ENCODE measurements at places on chromosomes 12 and 14. TPM values are rescaled to one million over a fixed set of nuclear protein-coding genes. Genes with fewer than 3 reads are reported as not detected.

DNA sequence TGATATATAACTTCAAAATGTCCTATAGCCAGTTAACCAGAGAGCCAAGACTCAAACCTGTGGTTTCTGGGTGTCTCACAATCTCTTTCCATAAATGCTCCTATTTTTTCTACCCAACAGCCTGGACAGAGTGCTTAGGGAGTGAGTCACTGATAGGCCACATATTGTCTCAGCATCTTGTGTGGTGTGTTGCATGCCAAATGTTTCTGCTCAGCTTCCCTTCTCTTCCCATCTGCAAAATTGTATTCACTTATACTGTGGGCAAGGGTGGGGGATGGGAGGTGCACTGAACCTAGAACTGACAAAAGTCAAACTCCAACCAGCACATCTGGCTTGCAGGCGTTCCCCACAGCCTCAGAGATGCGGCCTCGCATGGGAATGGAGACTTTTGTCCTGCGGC is 123.3 kb downstream of the KCNA5 start:
- H3K27me3 ChIP-seq = peaks cover 5% of the 10 kb centered on the region
- no peaks in the 10 kb centered on the region for H3K36me3 ChIP-seq
- H3K4me1 ChIP-seq = peaks cover 15% of the 10 kb centered on the region

- no peak for DNase-seq
- no peak overlapping the region for H3K27ac ChIP-seq
These were observed 34.3 kb upstream of the METAP2 start for GRCh38 chr12:95439461-95440230.

DNA sequence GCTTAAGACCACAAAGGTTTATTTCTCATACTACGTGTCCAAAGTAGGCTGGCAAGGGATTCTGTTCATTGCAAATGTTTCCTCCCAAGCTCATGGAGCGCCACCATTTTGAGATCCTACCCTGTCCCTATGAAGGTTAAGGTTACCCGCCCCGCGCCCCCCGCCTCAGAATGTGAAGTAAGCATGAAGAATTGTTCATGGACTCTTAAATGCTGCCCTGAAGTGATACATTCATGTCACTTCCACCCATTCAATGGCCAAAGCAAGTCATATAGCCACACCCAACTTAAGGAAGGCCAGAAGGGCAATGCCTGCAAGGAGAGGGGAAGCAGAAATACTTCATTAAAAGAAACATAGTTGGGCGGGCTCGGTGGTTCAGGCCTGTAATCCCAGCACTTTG is 4.2 kb downstream of the TMEM253 start:
- H3K36me3 ChIP-seq = no peaks in the 10 kb centered on the region
- DNase-seq = no peak
- H3K4me1 ChIP-seq = peaks cover 32% of the 10 kb centered on the region
- peak overlapping the region; percentile 97 for H3K27ac ChIP-seq

- no peak overlapping the region for H3K27ac ChIP-seq
- H3K4me3 ChIP-seq = no peak overlapping the region
- peaks cover 22% of the 10 kb centered on the region for H3K4me1 ChIP-seq
- H3K36me3 ChIP-seq = peaks cover 2% of the 10 kb centered on the region
These were observed 41.2 kb downstream of the BEGAIN start for GRCh38 chr14:100546051-100546443.

DNA sequence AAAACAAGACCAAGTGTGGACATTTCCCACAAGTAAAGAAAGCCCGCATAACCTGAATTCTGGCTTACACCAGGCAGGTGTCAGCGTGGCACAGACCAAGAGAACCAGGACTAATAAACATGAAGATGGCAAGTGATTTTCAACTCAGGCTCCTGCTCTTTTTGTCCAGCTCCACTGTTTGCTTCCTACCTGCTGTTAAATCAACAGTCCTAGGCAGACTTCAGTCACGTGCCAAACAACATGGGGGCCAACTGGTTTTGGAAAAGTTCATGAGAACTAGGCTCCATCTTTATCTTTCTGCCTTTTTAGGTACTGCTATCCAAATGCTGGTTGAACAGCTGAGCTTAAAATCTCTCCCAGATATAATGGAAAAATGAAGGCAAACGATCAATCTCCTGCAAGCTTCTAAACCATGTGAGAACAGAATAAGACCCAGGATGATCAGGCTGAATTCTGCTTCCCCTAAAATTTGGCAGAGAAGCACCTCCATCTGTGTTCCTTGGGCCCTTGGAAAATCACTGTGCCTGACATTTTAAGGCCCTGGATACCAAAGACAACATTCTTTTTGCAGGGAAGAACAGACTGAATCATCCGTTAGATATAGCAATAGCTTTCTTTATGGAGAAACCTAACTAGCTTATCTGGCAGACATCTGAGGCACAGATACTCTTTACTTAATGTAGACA is 215.6 kb upstream of the USP15 start:
- H3K36me3 ChIP-seq = no peaks in the 10 kb centered on the region
- no peaks in the 10 kb centered on the region for H3K27me3 ChIP-seq
- no peaks in the 10 kb centered on the region for H3K4me1 ChIP-seq
- peak; percentile 88 for DNase-seq
- H3K27ac ChIP-seq = peak overlapping the region; percentile 25
- H3K4me3 ChIP-seq = no peak overlapping the region

DNA sequence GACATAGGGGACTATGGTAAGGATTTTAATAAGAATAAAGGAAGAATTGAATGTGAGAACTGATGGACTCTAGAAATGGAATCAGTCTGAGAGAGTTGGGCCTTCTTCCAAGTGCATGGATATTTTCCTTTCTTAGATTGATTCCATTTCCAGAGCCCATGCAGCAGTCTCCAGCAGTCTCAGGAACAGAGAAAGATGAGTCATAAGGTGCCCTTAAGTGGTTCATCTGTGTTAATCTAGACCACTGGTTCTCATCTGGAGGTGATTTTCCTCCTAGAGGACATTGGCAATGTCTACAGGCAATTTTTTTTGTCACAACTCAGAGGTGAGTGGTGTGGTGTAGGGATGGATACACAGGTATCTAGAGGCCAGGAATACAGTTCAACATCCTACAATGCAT is 25.9 kb downstream of the TRIM9 start:
- H3K36me3 ChIP-seq = no peaks in the 10 kb centered on the region
- DNase-seq = no peak
- H3K27ac ChIP-seq = no peak overlapping the region
- no peak overlapping the region for H3K4me3 ChIP-seq
- peaks cover 3% of the 10 kb centered on the region for H3K4me1 ChIP-seq
- no peaks in the 10 kb centered on the region for H3K27me3 ChIP-seq

GRCh38 chr12:39574785-39575497 is 44.7 kb downstream of the ABCD2 start:
- H3K4me1 ChIP-seq = no peaks in the 10 kb centered on the region
- no peaks in the 10 kb centered on the region for H3K27me3 ChIP-seq
- H3K4me3 ChIP-seq = no peak overlapping the region

DNA sequence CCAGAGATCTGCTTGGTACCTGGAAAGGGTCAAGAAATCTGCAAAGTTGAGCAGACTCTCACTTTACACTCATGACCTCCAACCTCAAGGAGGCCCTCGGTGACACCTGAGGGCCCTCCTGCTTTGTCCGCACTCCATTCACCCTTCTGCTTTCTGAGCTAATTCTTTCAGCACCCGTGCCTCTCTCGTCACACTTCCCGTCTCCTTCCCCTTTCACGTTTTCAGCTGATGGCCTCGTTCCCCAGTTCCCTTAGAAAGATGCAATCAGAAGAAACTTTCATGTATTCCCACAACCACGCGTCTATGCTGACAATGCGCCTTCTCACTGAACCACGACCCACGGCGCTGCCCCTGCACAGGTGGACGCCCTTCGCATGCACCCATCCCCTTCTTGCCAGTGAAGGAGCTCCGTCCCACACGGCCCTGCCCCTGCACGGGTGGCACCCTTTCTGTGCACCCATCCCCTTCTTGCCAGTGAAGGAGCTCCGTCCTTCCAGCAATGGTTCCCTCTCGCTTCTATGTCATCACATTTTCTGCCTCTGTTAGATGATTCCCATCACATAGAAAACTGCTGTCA is 340.1 kb upstream of the FKBP4 start:
- H3K27me3 ChIP-seq = peaks cover 2% of the 10 kb centered on the region
- no peak overlapping the region for H3K27ac ChIP-seq
- no peak for DNase-seq
- H3K4me3 ChIP-seq = no peak overlapping the region
- peaks cover 3% of the 10 kb centered on the region for H3K4me1 ChIP-seq

GRCh38 chr12:42086031-42086430 is 58.6 kb downstream of the GXYLT1 start:
- no peaks in the 10 kb centered on the region for H3K4me1 ChIP-seq
- no peak overlapping the region for H3K27ac ChIP-seq
- no peaks in the 10 kb centered on the region for H3K27me3 ChIP-seq
- no peaks in the 10 kb centered on the region for H3K36me3 ChIP-seq
- peak; percentile 75 for DNase-seq

GRCh38 chr14:73463411-73463810 is 5.1 kb upstream of the NUMB start:
- DNase-seq = no peak
- no peak overlapping the region for H3K27ac ChIP-seq
- no peak overlapping the region for H3K4me3 ChIP-seq
- H3K36me3 ChIP-seq = no peaks in the 10 kb centered on the region
- peaks cover 9% of the 10 kb centered on the region for H3K4me1 ChIP-seq

- H3K36me3 ChIP-seq = no peaks in the 10 kb centered on the region
- H3K4me1 ChIP-seq = no peaks in the 10 kb centered on the region
- no peaks in the 10 kb centered on the region for H3K27me3 ChIP-seq
These were observed 561.2 kb upstream of the SEL1L start for GRCh38 chr14:82094829-82095345.

DNA sequence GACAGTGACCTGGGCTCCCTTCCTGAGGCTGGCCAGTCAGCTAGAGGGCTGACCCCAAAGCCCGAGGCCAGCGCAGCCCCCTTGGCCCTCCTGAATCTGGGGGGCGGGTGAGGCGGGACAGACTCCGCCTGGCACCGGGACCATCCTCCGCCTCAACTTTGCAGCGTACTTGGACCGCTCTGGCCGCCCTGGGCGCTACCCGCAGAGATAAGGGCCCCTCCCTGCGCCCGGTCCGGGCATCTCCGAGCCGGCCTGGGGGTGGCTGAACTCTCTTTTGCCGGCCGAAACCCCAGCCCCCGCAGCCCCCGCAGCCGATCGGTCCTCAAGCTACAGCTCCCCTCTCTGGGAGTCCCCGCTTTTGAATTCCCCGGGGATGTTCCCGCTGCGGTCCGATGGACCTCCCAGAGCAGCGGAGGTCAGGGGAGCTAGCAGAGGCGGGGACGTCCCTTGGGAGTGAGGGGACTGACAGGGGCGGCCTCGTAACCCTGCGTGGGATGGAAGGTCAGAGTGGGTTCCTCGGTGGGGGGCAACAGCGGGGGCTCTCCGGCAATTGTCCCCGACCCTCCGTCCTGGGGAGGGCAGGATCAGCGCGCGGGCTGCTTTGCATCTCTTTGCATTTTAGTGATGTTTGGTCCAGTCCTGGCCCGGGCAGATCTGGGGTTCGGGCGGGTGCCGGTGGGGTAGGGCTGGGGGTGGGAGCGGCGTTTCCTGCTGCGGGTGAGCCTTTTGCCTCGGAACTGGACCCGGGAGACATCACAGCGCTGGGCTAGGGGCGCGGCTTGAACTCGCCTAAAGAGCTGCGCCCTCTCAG is at the start of gene CRIP1:
Gene CRIP1 (plus strand): TSS at position 724 of the 811 bp plus-strand sequence. CDS start 374 bp downstream, outside the sequence.
- H3K36me3 ChIP-seq = no peaks in the 10 kb centered on the region
- H3K27me3 ChIP-seq = peaks cover 25% of the 10 kb centered on the region
- peak within 1 kb of the TSS; percentile 41 for H3K4me3 ChIP-seq
- H3K4me1 ChIP-seq = peaks cover 84% of the 10 kb centered on the region
- H3K27ac ChIP-seq = peak within 1 kb of the TSS; percentile 59
- DNase-seq = peak; percentile 40

DNA sequence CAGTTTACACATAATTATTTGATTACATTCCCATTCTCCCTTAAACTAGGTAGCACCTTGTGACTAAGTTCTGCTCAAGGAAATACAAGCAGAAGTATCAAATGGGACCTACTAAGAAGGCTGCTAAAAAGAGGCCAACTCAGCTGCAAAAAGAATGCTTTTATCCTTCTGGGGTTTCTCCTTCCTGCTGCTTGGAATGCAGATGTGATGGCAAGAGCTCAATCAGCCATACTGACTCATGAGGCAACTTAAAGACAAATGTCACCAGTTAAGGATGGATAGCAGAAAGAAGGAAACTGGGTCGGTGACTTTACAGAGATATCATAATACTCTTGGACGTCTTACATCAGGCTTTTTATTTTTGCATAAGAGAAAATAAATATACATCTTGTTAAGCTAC is 38.0 kb upstream of the RAP1B start:
- no peaks in the 10 kb centered on the region for H3K36me3 ChIP-seq
- no peaks in the 10 kb centered on the region for H3K4me1 ChIP-seq
- no peak for DNase-seq
- no peak overlapping the region for H3K4me3 ChIP-seq
- no peak overlapping the region for H3K27ac ChIP-seq
- H3K27me3 ChIP-seq = no peaks in the 10 kb centered on the region

- no peak overlapping the region for H3K4me3 ChIP-seq
- H3K27me3 ChIP-seq = no peaks in the 10 kb centered on the region
- no peaks in the 10 kb centered on the region for H3K36me3 ChIP-seq
- H3K27ac ChIP-seq = no peak overlapping the region
- no peak for DNase-seq
- H3K4me1 ChIP-seq = peaks cover 19% of the 10 kb centered on the region
These were observed 197.2 kb upstream of the NUDT4 start for GRCh38 chr12:93180566-93180965.

The CLEC1A gene
- total RNA-seq = 2.4 TPM

The SCNN1A gene
- not detected for total RNA-seq

The CFAP251 gene
- 1.7 TPM for total RNA-seq

The PTPN6 gene
- total RNA-seq = 5.8 TPM

The FKBP3 gene
- total RNA-seq = 59.4 TPM

The GPR137C gene
- total RNA-seq = 1.8 TPM

The GSC gene
- total RNA-seq = 2.9 TPM

The CIROP gene
- not detected for total RNA-seq

The CCDC184 gene
- total RNA-seq = 1.2 TPM

The OTOGL gene
- total RNA-seq = 0.40 TPM

The INTS13 gene
- 22.4 TPM for total RNA-seq
